ENCODE measurements at places on chromosomes 11 and 22.
A peak's percentile ranks its signal among the peaks of the same experiment; 100 is the strongest.

GRCh38 chr11:129278586-129279319, 86.6 kb upstream of the ARHGAP32 start:
- peak; percentile 73 for DNase-seq

DNA sequence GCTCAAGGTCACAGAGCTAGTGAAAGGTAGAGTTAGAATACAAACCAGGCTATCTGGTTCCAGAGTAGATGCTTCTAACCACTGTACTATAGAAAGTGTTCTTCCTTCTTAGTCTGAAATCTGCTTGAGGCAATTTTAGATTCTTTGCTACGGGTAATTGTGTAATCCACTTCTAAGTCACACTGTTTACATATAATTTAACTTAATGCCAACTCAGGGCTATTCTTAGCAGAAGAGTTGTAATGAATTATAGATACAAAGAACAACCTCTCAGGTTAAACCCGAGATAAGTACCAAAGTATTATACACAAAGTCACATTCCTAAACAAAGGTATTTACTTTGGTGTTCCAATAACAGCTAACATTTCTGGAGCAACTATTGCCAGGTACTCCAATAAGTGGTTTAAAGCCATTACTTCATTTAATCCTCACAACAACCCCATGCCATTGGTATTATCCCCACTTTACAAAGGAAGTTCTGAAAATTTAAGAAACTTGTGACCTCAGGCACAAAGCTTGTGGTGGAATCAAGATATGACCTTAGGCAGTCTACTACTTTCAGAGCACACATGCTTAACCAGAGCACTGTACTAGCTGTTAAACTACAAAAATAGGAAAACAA, 31.1 kb upstream of the DDI1 start:
- DNase-seq, result no peak

GRCh38 chr11:126892756-126893155, 107.8 kb downstream of the KIRREL3 start:
- DNase-seq, result peak; percentile 23

DNA sequence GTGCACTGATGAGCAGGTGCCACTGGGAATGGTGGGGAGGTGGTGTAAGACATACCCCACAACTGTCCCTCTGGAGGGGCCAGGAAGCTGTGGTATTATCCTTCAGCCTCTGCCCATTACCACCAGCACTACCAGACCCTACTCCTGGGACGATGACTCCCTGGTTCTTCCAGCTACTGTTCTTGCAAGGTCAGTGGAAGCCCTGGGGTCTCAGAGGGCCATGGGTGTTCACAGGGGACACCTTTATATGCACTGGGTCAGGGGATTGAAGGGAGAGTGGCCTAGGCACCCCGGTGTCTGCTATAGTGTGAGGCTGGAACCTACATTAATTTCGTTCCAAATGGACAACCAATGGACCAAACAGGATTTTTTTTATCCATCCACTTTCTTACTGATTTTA, 102.1 kb downstream of the RPS6KA4 start:
- no peak for DNase-seq

DNA sequence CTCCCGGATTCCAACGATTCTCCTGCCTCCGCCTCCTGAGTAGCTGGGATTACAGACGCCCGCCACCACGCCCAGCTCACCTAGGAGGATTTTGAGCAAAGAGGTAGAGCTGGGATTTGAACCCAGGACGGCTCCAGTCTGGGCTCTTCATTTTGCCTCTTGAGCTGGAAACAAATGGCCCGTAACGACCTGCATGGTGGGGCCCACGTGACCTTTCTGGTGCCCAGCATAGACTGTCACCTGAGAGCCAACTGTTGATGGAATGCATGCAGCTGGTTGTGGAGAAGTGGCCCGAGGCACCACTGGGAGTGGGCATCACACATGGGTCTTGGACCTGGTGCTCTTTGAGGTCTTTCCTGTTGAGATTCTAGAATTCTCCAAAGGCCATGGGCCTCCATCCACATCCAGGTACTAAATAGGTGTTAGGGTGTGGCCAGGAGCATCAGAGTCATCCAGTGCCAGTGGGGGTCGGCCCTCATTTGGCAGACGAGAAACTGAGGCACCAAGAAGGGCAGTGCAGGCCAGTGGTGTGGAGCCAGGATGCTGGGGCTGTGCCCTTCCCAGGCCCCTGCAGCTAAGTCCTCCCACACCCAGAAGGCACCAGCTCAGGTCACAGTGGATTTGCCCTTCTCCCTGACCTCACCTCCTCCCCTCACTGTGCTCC, 3.9 kb downstream of the ATF4 start:
- no peak for DNase-seq

DNA sequence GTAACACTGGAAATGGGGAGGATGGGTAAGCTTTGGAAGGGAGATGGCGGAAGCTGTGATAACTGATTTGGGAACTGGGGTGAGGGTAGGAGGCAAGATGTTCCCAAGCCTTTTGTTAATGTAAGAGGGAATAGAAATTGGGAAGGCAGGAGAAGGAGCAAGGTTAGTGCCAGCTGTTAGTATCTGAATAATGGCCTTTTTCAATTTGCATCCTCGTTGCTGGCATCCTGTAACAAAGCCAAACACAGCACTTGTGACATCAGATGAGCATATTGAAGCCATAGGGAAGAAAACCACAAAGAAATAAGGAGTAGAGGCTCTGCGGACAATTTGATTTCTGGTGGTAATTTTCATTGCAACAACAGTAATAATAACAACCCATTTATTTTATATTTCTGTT, 70.9 kb upstream of the CLMP start:
- DNase-seq, result no peak

- peak; percentile 47 for DNase-seq
Measured at GRCh38 chr11:44634401-44635281, 69.2 kb downstream of the CD82 start.

GRCh38 chr11:45692808-45693453, 27.5 kb upstream of the CHST1 start:
- no peak for DNase-seq

- no peak for DNase-seq
Measured at GRCh38 chr11:128457874-128458273, 129.5 kb downstream of the ETS1 start.

GRCh38 chr11:80048513-80048912, 607.7 kb upstream of the TENM4 start:
- DNase-seq, result no peak

DNA sequence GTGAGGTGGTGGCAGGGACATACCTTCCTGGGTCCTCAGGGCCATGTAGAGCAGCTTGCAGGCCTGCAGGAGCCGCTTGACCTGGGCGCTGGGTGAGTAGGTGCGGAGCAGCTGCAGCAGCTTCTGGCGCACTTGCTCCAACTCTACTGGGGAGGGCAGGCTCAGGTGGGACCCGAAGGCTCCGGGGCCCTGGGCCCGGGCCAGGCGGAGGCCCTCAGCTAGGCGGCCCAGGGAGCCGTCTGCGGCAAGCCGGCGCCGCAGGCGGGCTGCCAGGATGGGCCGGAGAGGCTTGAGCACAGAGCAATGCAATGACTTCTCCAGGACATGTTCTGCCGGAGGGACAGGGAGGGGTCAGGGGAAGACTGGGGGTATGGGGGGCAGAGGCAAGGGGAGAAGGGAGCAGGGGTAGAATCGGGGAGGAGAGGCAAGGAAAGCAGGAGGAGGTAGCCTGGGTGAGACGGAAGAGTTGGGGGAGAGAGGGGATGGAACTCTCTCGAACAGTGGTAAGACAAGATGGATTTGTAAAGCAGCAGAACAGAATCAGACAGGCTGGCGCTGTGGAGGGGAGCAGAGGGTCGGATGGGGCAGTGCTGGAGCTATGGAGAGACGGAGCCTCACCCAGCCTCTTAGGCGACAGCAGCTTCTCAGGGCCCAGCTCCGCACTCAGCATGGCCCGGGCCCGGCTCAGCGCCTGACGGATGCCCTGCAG, 2.2 kb downstream of the RIN1 start:
- DNase-seq, result no peak

- DNase-seq, result no peak
Measured at GRCh38 chr22:17140826-17141766, 18.0 kb downstream of the HDHD5 start.

- no peak for DNase-seq
Measured at GRCh38 chr22:32736746-32737145, 64.8 kb upstream of the TIMP3 start.

- no peak for DNase-seq
Measured at GRCh38 chr22:23395530-23396361, 184.3 kb downstream of the IGLL1 start.

DNA sequence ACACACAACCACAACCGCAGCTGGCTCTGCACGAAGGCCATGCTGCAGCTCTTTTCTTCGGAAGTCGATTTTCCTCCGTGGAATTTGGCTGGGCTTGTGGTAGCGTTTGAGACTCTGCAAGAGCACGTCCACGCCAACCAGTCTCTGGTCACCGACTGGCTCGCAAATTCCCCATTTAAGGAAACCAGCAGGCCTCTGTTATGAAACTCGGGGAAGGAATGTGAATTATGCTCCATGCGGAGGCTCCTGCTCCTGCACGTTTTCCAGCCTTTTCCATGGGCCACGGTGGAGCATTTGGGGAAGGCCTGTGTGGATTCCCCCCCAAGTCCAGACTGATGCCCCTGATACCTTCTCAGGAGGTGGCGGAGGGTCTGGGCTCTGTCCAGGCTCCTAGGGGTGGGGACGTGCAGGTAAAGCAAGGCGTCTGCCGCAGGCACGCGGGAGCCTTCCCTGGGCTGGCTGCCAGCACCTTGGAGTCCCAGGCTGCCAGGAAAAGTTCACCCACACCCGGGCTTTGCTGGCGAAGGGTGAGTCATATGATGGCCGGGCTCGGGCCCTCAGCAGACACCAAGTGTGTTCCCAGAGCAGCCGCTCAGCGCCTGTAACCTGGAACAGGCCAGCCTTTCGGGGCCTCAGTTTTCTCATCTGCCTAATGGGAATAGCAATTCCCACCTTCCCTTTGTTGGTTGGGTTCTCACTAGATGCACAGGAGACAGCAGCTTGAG, 41.9 kb downstream of the LRP5 start:
- no peak for DNase-seq

GRCh38 chr11:65556470-65557279, 1.5 kb downstream of the LTBP3 start:
- no peak for DNase-seq

DNA sequence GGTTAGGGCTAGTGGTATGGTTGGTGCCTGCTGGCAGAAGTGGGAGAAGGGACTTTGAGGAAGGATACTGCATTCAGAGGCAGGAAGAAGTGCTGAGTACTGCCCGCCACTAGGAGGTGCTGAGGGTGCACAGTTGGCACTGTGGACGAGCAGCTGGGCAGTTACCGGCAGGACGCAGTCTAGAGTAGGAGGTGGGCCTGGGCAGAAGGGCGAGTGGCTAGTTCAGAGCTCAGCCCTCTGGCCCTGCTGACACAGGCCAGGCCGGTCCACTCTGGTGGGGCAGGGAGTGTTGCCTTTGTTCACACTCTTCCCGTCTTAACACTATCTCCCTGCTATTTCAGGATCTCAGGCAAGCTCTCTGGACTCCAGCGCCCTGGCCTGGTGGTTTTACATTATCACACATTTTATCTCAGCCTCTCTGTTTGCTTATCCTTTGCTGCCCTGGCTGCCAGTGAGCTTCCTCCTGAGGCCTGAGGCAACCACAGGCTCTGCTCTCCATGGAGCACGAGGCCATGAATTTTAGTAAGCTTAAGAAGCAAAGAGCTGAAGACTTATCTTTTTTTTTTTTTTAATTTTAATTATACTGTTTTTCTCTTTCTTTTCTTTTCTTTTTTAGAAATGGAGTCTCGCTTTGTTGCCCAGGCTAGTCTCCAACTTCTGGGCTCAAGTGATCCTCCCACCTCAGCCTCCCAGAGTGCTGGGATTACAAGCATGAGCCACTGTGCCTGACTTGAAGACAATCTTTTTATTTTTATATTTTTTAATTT, 26.9 kb downstream of the SNAP29 start:
- peak; percentile 63 for DNase-seq

DNA sequence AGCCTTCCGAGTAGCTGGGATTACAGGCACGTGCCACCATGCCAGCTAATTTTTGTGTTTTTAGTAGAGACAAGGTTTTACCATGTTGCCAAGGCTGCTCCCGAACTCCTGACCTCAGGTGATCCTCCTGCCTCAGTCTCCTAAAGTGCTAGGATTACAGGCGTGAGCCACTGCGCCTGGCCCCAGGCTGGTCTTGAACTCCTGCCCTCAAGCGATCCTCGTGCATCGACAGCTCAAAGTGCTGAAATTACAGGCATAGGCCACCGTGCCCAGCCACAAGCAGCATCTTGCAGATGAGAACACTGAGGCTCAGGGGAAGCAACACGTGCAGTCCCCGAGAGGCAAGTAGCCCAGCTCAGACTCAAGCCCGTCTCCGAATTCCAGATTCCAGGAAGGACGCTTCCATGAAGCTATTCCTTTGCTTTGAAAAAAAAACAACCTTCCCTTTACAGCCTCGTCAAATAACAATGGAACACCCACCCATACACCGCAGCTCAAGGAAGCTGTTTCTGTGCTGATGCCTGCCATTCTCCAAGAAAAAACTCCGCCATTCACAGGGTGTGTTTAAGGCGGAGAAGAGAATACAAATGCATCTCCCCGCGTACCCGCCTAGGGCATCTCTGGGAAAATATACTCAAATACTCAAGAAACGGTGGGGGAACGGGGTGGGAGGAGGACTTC, 34.5 kb upstream of the PDGFB start:
- no peak for DNase-seq

DNA sequence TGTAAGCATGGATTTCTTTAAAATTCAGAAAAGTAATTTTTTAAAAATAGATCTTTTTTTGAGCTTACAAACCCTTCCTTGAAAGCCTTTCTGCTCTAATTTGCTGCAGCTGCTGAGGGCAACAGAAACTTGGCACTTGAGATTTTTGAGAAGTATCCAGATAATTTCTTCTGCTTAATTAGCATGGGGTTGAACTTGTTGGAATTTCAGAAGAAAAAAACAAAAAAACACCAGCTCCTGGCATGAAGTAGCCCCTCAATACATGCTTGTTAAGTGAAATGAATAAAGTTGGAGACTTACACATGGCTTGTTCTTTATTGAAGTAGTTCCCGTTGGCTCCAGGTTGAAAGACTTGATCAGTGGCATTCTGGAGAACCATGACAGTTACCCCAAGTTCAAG, 331.4 kb upstream of the RAG2 start:
- DNase-seq, result no peak

DNA sequence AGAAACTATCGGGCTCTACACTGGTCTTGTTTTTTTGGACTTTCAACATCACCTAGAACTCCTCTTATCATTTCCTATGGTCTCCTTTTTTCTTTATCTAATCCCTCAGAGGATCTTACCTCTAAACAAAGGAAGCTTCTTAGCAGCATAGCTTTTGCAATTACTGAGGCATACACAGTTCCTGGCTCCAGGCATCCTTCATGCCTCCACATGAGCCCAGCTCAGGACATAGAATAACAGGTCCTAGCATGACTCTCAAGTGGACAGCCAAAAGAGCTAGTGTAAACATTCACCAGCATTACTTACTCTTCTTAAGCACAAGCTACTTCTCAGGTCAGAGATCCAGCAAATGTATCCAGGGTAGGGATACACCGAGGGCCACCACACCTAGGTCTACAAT, 17.1 kb downstream of the CFAP300 start:
- DNase-seq, result no peak

DNA sequence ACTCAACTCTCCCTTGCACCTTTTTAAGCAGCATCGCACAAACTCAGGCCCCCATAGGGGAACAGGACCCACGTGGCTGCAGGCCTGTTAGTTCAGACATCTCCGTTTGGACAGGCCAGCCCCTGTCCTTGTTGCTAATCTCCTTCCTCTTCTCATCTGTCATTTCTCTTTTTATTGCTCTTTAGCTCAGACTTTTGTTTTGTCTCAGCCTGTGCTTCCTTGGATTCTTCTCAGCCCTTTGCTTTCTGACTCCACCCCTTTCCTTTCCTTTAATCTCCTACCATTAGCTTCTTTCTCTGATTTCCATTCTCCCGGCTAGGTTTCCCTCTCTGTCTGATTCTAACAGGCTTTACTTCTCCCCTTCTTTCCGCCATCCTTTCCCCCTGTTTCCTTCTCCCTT, 68.7 kb downstream of the SCN3B start:
- DNase-seq, result no peak
